SHP77 (cell line): ENCODE measurements at places on chromosomes 5 and 9.

DNA sequence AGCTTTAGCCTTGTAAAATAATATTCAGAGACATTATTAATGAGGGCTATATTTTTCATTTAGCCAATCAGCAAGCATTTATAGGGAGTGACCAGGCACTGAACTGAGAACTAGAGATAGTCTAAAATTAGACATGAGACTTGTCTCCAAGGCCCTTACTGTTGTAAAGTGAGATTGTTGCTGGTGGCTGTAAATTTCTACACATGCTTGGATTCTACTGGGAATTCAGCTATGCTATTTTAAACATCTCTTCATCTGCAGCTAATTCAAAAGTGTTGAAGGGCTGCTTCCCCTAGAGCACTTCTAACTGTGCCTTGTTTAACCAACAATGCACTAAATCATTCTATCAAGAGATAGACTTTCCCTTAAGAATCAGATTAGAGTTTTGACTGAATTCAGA is 67.4 kb downstream of the CHSY3 start:
- DNase-seq: no peak

- no peak for DNase-seq
These were observed 49.7 kb downstream of the FER start for GRCh38 chr5:108797396-108797795.

DNA sequence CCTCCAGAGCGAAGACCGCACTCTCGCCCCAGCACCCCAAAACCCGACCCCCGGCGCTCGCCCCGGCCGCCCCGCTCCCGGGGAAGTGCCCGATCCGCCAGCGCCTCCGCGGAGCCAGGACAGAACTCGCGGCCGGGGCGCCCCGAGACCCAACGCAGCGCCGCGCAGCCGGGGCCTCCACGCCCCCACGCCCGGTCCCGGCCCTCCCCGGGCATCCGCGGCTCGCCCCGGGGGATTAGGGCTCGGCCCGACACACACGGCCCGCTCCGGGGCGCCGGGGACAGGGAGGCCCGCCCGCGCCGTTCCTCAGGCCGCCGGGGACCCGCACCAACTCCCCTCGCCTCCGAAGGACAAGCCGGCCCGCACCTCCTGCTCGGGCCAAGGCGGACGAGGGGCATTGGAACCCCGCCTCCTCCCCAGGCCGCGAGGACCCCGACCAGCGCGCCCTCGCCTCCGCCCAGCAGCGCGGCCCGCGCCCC is 544 bp downstream of the FNBP1 start:
- DNase-seq: no peak

GRCh38 chr9:14272927-14273528 is 40.9 kb downstream of the NFIB start:
- DNase-seq: no peak

DNA sequence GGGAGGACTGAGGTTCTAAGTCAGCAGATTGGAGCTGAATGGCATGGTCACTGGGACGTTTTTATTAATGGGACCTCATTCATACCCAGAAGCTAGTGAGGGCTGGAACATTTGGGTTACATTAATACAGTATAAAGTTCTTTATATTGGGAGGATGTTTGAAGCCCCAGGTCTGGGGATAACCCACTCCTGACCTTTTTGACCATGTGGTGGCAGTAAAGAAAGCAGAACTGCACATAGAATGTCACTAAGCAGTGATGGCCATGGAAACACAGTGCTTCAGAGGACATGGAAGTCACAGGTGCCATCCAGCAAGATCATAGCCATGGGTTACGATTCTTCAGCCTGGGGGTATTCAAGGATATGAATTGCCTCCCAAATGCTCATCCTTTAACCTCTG is 176.0 kb downstream of the ATP10B start:
- DNase-seq: no peak

DNA sequence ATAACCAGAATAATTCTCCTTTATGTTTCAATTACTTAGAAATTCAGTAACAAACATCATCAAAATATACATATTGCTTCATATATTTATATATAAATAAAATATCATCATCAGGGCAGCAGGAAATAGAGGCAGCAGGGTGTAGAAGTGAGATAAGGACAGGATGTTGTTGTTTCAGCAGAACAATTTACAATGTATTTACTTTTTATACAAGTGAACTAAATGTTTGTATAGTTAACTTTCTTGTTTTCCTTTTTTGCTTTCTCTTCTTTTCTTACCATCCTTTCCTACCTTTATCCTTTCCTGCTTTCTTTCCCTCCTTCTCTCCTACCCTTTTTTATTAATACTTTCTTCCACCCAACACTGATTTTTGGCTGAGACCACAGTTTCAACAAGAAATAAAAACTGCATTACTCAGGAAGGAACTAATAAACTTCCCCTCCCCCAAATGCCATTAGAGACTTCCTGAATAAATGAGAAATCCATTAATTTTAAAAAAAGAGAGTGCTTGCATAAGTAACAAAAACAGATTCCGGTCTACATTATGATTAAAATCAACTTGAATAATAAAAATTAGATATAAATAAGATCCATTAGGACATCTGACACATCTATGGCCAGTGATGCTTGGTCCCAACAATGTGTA is 159.8 kb upstream of the ACOT12 start:
- no peak for DNase-seq

DNA sequence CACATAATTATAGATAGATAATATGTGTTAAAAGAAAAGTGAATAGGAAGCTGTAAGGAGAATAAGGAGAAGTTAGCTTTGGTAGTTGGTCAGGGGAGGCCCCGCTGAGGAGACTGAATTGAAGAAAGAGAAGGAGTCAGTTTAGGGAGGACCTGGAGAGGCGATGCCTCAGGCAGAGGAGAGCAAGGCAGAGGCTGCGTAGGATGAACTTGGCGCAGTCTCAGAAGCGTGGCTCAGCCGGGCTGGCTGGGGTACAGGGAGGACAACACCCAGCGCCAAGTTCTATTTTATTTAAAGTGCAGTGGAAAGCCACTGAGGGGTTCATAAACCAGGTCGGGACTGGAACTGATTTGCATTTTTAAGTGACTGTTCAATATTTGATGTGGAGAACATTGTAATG is 68.5 kb downstream of the PTCD2 start:
- DNase-seq: no peak

GRCh38 chr5:54671111-54671531 is 153.6 kb downstream of the SNX18 start:
- no peak for DNase-seq

DNA sequence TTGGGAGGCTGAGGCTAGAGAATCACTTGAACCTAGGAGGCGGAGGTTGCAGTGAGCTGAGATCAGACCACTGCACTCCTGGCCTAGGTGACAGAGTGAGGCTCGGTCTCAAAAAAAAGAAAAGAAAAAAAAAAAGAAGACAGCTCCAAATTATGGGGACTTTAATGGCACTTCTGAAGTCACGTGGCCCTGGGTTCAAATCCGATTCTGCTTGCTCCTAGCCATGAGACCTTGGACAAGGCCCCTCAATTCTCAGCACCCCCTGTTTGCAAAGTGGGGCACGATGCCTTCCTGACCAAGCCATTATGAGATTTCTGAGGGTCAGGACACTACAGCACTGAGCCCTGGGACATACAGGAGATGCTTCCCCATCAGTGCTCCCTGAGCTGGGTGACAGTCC is 1.1 kb upstream of the ENG start:
- DNase-seq: no peak

DNA sequence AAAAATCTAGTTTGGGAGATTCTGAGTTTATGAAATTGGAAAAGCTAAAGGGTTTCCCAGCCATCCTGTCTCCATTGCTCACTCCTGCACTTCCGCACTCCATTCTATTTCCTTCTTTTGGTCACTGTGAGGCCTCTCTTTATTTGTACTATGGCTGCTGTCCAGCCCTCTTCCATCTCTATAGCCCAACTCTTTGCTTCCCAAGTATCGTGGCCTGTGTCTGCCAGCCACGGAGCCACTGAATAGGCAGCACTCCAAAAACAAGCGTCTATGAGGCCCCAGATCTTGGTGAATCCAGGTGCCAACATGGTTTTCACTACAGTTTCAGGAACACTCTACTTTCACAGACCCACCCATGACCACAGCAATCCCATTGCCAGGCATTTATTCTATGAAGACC is 37.2 kb downstream of the GRAMD2B start:
- DNase-seq: no peak

DNA sequence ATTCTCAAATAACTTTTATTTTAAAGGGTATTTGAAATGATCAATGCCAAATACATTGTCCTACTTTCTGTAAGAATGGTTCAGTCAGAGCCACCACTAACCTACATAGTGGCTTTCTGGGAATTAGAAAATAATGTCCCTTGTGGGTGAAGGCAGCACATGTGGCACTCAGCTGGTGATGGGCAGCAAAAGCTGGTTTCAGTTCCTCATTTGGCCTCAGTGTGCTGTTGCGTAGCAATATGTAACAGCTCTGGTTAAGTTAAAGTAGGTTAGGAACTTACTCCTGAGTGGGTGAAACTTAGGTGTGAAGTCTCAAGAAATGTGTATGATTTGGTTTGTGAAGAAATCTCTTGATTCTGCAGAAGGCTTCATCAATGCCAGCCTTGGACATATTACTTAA is 99.6 kb upstream of the SPEF2 start:
- DNase-seq: no peak

GRCh38 chr5:4028384-4028783 is 432.8 kb downstream of the IRX1 start:
- no peak for DNase-seq

DNA sequence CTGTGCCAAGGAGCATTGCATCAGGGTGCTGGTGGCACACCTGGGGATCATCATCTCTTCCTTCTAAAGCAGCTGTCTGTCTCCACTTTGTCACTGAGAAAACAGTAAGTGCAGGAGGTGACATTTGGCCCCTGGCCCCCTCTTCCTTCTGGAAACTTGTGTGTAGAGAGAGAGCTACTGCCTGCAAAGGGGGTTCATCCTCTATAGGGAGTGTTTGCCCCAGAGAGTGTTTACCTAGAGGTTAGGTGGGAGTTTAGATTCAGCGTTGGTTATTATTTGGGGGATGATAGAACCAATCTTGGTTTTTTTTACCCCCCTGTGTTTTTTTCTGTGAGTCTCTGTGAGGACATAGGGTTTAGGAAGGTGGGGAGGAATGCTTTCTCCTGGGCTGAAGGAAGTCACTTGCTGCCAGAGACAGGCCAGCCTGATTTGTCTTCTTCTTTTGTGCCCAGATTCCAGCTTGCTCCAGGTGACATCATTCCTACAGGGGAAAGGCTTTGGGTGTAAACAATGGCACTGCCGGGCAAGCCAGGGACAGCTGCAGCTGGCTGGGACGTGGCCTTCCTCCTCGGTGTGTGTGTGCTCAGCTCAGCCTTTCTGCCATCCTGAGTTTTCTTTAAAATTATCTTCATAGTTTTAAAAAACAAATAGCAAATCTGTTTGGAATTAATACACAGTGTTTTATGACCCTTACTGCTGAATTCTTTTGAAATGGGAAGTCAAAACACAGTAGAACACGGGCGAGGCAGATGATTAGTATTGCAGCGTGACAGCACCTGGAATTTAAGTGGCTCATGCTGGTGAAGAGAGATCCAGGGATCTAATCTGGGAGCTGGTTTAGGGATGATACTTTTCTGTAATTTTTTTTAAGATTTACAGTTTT is 24.5 kb downstream of the PRRC2B start:
- DNase-seq: peak; percentile 91

DNA sequence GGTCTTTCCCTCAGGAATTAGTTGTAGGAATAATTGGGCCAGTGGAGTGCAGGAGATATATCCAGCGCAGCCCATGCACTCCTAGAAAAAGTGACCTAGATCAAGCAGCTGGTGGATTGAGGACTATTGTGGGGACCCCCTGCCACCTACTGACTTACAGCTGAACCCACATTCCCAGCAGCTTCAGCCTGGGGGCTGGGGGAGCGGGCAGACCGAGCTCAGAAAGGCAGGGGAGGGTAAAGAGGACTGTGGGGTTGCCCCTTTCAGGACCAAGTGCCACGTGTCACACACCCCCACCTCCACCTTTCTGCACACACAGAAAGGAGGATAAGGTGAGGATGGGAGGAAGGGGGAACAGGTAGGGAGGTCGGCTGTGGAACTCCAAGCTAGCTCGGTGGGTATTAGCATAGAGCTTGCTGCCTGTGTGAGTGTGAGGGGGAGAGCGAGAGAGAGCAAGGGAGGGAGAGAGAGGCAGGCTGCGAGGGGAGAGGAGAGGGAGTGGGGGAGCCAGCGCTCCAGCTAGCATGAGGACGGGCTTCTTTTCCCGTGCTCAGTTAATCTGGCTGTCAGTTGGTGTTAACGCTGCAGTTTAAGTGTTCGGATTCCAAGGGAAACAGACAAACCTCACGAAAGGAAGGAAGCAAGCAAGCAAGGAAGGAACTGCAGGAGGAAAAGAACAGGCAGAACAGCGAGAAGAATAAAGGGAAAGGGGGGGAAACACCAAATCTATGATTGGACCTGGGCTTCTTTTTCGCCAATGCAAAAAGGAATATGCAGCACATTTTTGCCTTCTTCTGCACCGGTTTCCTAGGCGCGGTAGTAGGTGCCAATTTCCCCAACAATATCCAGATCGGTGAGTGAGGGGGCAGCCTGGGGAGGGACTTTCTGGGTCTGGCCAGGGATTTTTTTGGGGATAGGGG is at the start of gene GRIA1:
GRIA1 (plus strand) TSS at position 553 of the 920 bp plus-strand sequence.
- DNase-seq: no peak

GRCh38 chr9:121757281-121757585 is 105.8 kb downstream of the DAB2IP start:
- DNase-seq: no peak

GRCh38 chr5:89534331-89534730 is 651.3 kb upstream of the MEF2C start:
- no peak for DNase-seq

DNA sequence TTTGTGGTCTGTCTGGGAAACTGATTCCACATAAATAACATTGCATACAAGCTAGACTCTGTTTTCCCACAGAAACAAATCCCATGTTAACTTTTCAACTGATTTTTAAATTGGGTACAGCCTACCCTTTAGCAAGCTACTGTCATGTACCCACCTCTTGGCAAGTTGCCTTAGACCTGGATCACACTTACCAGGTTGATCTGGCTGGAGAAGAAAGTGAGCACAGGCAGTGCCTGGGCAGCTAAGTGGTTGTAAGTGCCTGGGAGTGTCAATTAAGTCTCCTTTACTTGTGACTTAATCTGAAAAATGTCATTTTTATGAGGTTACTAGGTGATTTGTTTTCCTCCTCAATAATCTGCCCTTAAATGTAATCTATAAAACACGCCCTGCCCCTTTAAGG is 336.4 kb downstream of the ARL15 start:
- no peak for DNase-seq

GRCh38 chr5:154849791-154850201 is 607 bp downstream of the FAXDC2 start:
- DNase-seq: no peak

- no peak for DNase-seq
These were observed 8.5 kb downstream of the GGTA1 start for GRCh38 chr9:121491111-121491510.

DNA sequence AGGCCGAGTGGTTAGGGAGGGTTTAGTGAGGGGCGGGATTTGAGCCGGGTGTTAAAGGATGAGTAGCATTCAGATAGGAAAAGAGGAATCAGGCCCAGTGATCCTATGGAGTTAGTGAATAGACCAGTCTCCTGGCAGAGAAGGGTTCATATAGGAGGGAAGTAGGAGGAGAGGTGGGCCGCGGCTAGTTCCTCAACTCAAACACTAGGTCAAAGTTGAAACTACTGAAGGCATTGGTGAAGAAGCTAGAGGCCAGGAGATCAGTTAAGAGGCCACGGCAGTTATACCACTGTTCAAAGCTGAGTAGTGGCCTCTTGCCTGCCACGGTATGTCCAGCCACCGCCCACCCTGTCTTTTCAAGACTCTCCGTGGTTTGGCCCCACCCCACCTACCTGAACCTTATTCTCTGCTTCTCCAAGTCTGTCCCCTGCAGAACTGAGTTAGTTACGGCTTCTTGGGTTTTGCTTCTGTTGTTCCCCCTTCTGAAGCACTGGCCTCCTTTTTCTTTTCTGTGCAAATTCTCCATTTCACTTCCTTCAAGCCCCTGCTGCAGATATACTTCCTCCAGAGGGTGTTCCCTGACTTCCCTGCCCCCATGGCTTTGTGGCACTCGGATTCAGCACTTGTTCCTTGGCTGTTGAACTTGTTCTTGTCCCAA is 1.8 kb downstream of the ZBTB34 start:
- no peak for DNase-seq
